ENCODE measurements at places on chromosomes 5 and 9.

DNA sequence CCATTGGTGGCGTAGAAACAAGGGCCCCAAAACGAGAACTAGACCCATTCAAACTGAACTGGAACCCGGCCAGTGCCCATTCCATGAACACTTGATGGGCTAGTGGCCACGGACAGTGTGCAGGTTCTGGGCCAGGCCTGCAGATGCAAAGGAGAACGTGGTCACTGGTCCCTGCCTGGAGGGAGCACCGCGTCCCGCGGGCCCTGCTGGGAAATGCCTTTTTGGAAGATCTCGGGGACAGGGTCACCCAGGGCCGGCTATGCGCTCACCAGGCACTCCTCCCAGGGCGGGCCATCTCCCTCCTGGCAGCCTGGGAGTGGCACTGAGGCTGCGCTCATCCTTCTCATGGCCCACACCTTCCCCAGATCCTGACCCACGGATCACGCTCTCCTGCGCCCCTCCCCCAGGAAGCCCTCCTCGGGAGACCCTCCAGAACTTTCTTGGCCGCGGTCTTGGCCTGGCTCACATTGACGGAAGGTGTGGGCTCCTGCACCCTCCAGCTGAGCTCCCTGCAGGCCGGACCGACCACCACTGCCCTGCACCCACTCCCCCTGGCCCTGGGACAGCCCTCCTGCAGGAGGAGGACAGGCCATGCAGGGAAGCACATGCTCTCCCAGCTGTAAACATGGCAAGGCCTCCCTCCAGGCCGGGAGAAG is 2.8 kb upstream of the DIPK1B start:
- no peak for DNase-seq

DNA sequence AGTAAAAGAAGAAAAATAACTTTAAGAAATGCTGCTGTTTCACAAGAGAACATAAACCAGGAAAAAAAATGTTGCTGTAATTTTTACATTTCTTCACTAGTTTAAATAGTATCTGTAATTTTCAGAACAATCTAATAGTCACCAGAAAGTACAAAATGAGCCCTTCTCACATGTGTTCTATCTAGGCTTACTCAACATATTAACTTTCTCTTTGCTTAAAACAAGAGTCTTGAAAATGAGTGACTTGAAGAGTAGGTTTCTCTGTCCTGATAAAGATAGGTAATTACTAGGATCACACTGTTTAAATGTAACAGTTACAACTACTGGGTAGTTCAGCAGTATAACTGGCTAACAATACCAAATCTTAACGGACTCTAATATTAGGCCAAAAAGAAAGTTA is 37.5 kb downstream of the CLINT1 start:
- DNase-seq = no peak

- DNase-seq = no peak
These were observed 459.1 kb upstream of the CDH9 start for GRCh38 chr5:27497491-27497890.

GRCh38 chr9:129335464-129336129 is 157.5 kb upstream of the IER5L start:
- no peak for DNase-seq

- DNase-seq = no peak
These were observed 32.0 kb upstream of the PANK3 start for GRCh38 chr5:168611165-168611564.

- peak; percentile 41 for DNase-seq
These were observed 453.3 kb downstream of the BNC2 start for GRCh38 chr9:16417161-16417560.

DNA sequence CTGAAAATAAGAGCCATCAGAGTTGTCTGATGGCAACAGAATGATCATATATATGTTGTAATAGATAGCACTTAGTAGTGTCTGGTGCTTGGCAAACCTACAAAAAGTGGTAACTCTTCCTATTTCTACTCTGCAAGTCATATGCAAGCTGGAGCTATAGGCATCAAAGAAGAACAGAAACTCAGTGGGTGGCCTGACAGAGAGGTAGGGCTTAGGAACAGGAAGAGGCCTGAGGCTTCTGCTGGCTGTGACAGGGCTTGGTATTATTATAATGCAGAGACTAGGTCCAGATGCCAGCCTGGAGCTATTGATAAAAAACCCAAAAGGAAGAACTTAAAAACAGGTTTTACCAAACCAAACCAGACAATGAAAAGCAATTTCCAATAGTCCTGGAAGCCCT is 4.4 kb upstream of the DIAPH1 start:
- DNase-seq = peak; percentile 70

GRCh38 chr5:68476854-68477253 is 261.3 kb downstream of the PIK3R1 start:
- no peak for DNase-seq

DNA sequence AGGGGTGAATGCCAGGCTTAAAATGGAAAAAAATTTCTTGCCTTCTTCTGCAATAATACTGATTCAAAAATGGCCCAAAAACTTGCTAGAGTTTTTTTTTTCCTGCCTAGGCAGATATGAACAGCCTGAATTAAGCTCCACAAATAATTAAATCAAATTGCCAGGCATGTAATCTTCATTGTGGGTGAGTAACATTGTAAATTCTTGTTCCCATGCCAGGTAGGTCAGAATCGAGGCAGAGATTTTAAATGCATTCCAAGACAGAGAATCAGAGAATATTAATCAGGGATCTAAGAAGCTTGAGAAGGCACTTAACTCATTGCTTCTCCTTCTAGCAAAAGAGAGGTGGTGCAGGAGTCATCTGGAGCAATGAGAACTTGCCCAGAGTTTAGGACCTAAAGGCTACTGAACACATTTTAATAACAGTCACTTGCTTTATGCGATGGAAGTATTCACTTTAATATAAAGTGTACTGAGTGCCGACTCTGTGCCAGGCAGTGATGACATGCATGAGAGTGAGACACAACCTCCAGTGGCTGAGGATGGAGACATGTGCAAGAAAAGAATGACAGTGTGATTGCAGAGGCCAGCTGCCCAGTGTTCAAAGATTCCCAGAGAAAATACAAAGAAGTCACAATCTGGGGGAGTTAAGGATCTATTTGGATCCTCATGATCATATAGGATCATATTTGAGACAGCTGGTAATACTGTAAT is 102.3 kb downstream of the APBA1 start:
- DNase-seq = no peak

GRCh38 chr5:133032852-133033742 is 6.7 kb upstream of the ZCCHC10 start:
- no peak for DNase-seq

DNA sequence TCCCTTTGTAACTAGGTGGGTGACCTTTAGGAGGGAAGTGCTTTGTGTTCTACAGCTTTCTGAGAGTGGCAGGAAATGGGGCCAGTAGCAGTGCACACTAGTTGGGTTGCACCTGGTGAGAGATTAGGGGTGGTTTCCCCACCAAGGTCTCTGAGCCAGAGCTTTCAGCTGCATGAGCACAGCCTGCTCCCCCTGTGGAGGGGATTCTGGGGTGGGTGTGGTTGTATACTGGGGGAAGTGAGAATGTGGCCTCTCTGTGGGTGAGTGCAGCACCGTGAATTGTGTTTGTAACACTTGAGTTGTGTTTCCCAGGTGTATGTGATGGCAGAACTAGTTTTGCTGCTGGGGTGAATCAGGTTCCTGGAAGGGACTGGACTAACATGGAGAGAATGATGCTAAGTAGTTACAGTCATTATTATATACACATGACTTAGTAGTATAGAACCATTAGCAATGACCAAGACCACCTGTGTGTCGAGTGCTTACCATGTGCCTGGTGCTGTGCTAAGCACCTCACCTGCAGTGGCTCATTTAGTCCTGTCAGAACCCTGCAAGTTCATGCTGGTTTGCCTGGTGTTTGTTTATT is 11.8 kb upstream of the CXXC5 start:
- DNase-seq = peak; percentile 92

DNA sequence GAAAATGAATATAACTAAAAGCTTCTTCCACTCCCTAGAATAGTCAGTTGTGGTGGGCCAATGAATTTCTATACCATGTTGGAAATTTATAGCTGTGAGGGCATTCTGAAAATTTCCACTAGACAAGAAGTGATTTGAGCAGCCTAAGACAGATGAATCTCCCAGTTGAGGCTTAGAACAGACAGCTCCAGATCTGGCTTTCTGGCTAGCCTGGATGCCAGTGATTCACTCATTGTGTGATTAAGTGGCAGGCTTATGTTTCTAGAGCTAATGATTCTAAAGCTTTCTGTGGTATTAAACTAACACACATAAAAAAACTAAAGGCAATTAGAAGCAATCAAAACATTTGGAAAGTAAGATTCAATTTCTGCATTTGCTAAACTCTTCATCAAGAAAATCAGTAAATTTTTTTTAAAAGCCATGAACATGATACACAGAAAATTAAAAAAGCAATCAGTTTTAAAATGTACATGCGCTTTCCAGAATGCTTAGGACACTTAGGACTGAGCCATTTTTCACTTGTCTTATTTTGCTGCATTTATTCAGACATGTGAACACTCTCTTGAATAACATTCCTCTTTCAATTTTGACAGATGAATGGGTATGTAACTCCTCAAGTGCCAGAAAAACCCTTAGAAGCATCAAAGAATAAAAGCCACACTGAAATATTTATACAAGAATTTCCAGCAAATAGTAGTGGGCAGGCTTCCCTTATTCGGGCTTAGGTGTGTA is 100.5 kb upstream of the GNAQ start:
- no peak for DNase-seq

DNA sequence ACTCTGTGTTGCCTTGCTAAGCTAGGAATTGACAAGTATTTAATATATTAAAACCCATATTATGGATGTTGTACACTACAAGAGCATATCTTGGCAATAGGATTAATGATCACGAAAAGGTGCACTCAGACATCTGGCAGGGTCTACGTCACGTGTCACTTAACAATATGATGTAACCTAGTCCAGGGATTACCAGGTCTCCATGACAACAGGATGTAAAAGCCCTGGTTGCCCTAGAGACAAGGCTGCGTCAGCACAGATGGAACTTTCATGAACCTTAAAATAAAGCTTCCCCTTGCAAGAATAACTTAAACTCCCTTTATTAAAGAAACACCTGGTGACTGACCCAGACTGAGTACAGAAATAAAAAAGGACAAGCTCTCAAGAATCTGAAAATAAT is 717.8 kb downstream of the CDH18 start:
- DNase-seq = peak; percentile 2

DNA sequence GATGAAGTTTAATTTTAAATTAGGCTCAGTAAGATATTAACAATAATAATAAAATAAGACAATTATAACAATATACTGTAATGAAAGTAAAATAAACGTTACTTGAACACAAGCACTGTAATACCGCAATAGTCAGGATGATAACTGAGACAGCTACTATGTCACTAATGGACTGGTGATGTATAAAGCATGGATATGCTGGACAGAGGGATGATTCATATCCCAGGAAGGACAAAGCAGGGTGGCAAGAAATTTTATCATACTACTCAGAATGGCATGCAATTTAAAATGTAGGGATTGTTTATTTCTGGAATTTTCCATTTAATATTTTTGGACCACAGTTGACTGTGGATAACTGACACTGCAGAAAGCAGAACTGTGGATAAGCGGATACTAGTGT is 196.9 kb downstream of the VPS13A start:
- DNase-seq = no peak

- DNase-seq = peak; percentile 55
These were observed 53.5 kb upstream of the MCCC2 start for GRCh38 chr5:71533615-71534014.

DNA sequence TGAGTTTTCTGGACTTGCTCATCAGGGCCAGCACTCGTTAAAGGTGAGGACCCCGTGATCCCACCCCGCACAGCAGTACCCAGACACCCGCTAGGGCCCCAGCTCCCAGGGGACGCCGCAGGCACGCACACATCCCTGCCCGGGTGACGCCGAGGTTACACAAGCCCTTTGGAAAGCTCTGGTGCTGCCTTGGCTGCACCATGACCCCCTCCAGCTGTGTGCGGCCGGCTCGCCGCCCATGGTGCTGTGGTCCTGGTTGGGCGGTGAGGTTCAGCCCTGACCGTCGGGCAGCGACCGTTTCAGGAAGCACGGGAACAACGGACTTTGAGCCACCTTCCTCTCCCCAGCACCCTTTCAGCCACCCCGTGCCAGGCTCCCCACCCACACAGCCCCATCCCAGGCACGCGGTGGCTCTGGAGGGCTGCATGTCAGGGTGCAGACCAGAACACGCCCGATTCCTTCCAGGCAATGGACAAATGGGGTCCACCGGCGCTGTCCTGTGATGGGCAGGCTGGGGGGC is 7.5 kb upstream of the SLC12A7 start:
- no peak for DNase-seq

GRCh38 chr9:4353236-4353635 is 53.4 kb upstream of the GLIS3 start:
- DNase-seq = no peak

- no peak for DNase-seq
These were observed 78.9 kb upstream of the ADRB2 start for GRCh38 chr5:148747536-148747906.

- DNase-seq = no peak
These were observed 78.8 kb downstream of the GNA14 start for GRCh38 chr9:77569335-77569734.

DNA sequence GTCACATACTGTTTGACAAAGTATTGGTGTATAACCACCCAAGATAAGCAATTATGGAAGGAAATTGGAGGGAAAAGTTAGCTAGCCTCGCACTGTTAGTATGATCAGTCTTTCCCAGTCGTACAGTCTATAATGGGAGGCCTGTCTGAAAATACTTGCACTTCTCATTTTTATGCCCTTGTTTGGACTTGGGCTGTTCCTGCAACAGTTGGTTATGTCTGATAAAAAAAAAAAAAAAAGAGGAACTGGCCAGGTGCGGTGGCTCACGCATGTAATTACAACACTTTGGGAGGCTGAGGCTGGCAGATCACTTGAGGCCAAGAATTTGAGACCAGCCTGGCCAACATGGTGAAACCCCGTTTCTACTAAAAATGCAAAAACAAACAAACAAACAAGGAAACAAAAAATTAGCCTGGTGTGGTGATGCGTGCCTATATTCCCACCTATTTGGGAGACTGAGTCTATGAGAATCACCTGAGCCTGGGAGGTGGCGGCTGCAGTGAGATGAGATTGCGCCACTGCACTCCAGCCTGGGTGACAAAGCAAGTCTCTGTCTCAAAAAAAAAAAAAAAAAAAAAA is 58.3 kb upstream of the ANKRD33B start:
- DNase-seq = no peak

- no peak for DNase-seq
These were observed 543.9 kb downstream of the TLE1 start for GRCh38 chr9:81145331-81145963.

All from Jurkat, Clone E6-1 (cell line).